ENCODE measurements at places on chromosomes 2 and 18.

DNA sequence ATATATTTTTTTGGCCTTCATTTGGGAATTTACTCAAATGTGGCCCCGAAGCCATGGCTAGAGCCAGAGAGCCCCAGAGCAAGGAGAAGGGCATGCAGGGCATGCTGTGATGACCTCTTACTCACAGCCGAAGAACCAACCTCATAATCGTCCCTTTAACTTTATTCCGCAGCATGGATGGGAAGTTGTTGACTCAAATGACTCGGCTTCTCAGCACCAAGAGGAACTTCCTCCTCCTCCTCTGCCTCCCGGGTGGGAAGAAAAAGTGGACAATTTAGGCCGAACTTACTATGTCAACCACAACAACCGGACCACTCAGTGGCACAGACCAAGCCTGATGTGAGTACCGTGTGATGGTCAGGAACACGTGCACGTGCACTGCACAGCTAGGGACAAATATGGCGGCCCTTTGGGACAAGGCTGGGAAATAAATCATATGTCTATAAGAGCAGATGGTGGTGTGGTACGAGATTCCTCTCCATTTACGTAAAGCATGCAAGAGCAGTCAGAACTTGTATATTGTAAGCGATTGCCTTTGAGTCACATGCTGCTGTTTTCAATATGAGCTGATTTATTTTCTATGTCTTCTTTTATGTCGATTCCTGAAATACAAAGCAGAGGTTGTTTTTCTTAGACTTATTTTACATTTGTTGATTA, 280.9 kb downstream of the NEDD4L start:
- no peak for DNase-seq

DNA sequence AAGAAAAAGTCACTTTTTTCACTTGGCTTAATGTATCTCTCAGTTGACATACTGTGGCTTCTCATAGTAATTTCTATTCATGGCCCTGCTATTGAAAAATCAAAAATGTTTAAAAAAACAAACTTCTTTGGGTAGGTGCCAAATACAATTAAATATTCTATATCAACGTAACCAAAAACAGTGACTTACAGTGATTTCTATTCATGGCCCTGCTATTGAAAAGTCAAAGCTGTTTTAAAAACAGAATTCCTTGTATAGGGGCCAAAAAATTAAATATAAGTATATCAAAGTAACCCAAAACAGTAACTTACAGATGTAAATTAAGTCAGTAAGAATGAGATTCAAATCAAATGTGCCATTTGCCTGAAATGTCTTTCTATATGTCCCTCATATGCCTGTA, 31.4 kb upstream of the CD302 start:
- DNase-seq = no peak

- no peak for DNase-seq
Observed at GRCh38 chr2:106147159-106147558, 46.9 kb downstream of the UXS1 start.

GRCh38 chr2:18345848-18346247, 214.6 kb downstream of the RDH14 start:
- DNase-seq = no peak

DNA sequence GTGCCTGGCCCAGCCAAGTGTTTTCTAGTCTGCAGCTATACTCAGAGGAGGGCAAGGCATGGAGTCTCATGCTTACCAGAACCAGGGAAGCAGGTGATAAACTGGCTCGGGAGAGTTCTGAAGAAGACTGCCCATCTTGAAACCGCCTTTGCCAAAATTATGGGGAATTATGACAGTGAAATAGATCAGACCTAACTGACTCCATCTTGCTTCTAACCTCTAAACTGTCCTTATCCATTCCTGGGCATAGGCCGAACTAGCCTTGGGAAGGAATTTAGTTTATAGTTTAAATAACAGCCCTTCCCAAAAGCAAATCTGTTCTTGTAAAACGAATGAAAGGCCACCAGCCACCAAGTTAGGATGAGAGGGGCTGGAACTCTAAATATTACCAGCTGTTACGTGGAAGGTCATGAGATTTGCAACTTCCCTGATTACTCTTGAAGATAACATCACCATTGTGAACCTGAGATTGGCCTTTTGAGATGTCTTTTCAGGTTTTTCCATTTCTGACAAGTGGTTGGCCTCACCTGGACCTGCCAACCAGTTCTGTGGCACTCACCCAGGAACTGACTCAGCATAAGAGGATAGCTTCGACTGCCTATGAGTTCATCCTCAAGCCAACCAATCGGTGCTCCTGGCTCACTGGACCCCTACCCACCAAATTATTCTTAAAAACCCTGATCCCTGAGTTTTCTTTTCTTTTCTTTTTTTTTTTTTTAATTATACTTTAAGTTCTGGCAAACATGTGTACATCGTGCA, 23.4 kb downstream of the CHCHD5 start:
- no peak for DNase-seq

GRCh38 chr2:232838406-232838874, 31.6 kb upstream of the SNORC start:
- peak; percentile 55 for DNase-seq

DNA sequence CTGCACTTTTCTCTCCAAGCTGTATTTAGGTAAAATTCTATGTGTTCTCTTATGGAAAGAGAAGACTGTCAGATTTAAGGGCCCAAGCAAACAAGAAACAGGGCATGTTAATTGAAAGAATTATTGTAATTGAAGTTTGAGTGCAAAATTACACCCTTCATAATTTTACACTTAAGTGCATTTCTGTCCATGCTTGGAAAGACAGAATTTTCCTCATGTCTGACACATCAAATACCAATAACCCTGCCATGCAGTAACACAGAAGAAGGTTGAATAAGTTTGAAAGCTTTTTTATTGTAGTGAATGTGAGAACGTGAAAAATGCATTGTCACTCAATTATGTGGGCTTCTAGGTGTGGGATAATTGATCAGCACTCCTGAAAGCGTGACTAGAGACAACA, 52.9 kb upstream of the PARD3B start:
- no peak for DNase-seq

DNA sequence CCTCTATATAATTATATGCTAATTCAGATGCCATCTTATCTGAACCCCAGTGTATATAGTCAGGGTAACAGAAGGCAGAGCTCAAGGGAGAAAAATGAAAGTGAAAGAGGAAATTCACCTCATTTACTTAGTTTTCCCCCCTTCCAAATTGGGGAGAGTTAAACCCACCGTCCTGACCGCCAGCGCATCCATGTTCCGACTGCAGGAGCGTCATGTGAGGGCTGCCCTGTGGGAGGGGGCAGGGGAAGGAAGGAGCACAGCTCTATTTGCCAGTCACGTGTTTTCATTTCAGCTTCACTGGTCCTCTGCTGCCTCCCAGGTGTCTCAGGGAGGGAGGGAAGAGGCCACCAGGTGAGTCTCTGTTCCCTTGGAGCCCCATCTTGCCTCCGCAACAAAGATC, 13.2 kb downstream of the CNNM4 start:
- peak; percentile 36 for DNase-seq

- no peak for DNase-seq
Observed at GRCh38 chr2:157672129-157672528, 43.5 kb upstream of the ACVR1C start.

DNA sequence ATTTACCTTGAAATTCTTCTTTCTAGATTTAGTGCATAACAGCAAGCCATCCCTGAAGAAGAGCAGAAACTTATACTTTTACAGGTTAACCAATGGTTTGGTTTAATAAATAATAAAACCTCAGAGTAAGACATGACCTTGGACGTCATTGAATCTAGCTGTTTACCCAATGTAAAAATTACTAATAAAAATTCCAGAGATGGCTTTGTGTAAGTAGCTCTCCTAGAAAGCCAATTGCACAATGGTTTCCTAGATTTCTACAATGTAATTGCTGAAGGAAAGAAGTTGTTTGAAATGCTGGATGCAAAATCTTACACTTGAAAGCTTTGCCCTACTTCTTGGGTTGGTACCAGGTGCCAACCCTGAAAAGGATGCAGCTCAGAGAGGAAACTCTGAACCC, 1.5 kb downstream of the XDH start:
- DNase-seq = no peak

DNA sequence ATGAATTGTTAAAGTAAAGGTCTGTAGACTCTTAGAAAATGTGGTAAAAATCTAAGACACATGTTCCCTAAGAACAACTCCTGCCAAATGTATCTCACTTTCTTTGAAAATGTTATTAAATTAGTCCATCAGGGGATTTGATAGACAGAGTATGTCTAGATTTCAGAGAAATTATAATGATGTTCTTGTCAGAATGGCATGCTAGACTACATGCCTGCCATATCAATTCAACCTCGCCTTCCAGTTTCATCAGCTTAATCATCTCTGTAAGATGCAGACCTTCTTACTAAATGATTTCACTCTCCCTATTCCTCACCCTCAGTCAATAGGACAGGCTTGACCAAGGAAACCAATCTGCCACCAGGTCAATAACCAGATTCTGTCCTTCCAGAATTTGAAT, 368.4 kb downstream of the TXNL1 start:
- DNase-seq = no peak

DNA sequence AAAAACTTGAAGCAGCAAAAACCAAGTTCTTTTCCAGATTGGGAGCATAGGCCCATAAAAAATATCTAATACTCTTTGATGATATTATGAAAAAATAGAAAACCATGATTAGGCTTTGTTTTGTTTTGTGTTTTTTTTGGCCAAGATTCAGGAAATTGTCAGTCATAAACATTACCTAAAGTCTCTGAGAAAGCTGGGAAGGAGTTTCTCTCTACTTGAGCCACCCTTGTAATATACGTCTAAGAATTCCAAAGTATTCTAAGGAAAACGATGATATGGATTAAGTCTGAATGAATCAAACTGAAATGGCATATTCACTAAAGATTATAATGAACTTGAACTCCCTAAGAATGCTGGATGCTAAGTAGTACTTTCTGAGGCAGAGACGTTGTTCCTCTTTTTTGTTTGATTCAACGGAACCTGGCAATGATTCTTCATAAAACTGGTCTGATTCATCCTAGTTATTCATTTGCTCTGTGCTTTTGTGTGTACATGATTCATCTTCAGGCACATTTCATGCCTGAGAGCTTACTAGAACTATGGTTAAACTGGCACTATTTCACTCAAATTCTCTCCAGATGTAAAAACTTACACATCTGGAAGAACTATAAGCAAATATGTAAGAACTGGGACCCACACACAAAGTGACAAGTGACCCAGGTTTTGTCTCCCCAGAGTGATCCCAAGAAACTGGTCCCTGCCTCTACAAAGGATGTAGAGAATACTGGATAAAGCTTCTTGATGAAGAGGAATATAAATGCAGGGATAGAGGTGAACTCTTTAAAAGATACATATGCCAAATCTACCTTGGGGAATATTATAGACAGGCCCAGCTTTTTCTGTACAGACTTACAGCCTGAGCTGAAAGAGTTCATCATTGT, 159.7 kb downstream of the DOCK10 start:
- DNase-seq = no peak

GRCh38 chr2:16553226-16553625, 112.4 kb downstream of the CYRIA start:
- DNase-seq = peak; percentile 4

GRCh38 chr2:10305715-10306114, 3.0 kb downstream of the HPCAL1 start:
- peak; percentile 40 for DNase-seq

DNA sequence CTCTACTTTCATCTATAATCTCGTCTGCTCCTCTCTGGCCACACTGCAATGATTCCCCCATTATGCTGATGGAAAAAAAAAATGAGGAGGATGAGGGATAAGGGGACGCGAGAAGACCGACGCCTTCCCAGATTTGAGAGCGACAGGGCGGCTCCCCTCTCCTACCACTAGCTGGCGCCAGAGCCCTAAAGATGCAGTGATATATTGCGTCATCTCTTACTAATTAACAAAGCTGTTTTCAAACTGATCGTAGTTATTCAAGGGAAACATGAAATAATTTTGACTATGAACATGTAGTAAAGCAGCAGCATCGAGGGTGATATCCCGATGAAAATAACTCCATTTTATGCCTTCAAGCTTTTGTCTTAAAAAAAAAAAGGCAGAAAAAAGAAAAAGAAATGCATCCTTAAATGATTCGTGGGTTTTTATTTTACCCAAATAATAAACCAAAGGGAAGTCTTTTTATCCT, 48.0 kb upstream of the HNRNPA3 start:
- DNase-seq = peak; percentile 87

DNA sequence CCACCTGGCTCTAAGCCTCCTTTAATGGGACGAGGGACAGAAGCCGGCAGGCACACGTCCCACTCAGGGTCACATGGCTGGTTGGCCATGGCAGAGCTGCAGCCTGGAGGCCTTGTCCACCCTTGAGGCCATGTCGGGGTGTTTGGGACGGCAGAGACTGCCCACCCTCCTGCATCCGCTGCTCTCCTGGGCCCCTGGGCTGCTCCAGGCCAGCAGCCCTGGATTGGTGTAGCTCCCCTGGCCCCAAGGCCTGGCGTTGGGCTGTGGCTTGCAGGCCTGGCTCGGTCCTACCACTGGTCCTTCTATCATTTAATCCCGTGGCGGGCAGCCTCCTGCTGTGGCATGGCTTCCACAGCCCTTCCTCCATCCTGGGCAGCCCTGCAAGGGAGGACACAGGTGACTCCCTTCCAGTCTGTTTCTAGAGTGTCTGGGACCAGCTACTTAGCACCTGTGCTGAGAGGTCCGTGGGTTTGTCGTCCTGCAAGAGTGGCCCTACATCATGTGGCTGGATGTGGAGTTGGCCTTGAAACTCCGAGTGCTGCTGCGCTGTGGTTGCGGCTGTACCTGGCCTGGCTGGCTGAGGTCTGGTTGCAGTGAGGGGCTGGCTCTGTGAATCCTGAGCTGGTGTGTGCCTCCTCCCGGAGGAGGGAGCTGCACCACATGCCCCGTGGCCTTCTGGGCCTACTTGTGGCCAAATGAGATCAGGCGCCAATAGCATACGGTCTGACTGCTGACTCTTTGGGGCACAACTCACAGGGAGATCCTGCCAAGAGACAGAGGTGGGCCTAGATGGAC, 67.3 kb downstream of the SH3RF3 start:
- DNase-seq = no peak

- no peak for DNase-seq
Observed at GRCh38 chr2:10083692-10084211, 3.5 kb upstream of the CYS1 start.

DNA sequence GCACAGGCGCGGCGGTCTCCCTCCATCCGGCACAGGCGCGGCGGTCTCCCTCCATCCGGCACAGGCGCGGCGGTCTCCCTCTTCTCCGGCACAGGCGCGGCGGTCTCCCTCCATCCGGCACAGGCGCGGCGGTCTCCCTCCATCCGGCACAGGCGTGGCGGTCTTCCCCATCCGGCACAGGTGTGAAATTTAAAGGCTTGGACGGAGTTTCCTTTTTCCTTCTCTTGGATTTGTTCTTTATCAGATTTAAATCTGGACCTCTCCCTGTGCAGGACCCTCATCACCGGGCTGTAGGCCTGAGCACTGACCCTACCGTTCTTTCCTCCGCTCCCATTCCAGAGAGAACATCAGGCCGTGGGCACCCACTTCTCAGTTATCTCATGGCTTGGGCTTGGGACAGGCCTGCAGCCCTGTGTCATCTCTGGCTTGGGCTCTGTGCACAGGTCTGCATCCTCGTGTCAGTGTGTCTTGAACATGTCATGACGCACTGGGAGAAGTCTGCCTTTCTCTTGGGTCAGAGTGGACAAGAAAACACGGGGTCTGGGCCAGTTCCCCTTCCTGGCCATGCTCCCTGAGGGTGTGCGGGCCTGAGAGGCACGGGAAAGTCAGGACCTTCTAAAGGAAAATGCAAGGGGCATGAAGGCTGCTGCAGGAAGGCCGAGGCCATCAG, 53.9 kb upstream of the PXDN start:
- no peak for DNase-seq

GRCh38 chr2:232385660-232386489, 7.3 kb downstream of the ALPP start:
- DNase-seq = no peak

GRCh38 chr18:59926131-59926530, 26.3 kb downstream of the PMAIP1 start:
- no peak for DNase-seq
